ENCODE measurements at places on chromosomes 1 and 21.

GRCh38 chr1:72278461-72278860 lies 3.9 kb downstream of the NEGR1 start:
- DNase-seq = no peak

- DNase-seq = no peak
Observed at GRCh38 chr1:116420417-116421200, 47.6 kb downstream of the ATP1A1 start.

GRCh38 chr1:29290414-29290985 lies 54.2 kb downstream of the PTPRU start:
- DNase-seq = no peak

DNA sequence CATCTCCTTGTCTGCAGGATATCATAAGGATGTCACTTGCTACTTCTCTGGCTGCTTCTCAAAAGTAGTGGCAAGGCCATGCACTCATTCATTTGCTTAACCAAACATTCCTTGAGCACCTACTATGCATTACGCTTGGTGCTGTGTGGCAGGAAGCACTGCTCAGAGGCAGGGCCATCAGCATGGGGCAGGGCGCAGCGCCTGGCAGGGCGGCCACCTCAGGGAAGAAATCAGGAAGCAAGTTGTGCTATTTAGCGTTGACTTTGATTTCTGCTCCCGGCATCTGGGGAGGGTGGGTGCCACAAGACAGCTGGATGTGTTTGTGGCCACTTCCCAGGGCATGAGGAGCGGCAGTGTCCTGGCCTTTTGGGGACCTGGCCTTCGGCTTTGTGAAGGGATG lies 27.9 kb downstream of the PROK1 start:
- no peak for DNase-seq

DNA sequence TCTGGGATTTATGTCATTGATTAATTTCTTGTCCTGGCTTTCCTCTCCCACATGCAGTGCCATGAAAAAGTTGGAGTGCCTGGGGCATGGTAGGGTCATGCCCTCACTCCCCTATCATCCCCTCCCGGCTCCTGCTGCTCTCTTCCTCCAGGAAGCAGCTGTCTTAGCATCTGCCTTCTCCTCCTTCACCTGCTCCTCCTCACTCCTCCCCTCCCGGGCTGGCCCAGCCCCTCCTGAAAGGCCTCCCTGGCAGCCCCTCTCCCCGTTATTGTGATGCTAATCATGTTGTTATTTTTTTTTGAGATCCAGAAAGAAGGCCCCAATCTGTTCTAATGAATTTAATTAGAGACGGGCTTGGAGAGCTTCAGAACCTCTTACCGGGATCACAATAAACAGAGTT lies 36.3 kb upstream of the NFASC start:
- DNase-seq = no peak

DNA sequence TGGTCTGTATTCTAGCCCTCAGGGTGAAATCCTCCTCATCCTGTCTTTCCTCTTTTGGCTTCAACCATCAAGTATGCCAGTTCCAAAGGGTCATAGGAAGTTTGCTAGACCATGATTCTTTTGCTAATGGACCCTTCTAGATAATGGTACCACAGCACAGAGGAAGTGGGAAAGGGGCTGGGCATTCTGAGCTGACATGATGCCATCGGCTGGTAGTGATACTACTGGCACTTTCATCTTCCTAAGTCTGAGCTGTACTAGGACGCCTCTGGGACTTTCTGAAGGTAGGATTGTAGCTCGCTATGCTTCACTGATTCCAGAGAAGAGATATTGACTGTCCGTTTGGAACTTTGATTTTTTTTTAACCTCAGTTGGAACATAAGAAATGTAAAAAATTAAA lies 11.4 kb downstream of the FASLG start:
- no peak for DNase-seq

DNA sequence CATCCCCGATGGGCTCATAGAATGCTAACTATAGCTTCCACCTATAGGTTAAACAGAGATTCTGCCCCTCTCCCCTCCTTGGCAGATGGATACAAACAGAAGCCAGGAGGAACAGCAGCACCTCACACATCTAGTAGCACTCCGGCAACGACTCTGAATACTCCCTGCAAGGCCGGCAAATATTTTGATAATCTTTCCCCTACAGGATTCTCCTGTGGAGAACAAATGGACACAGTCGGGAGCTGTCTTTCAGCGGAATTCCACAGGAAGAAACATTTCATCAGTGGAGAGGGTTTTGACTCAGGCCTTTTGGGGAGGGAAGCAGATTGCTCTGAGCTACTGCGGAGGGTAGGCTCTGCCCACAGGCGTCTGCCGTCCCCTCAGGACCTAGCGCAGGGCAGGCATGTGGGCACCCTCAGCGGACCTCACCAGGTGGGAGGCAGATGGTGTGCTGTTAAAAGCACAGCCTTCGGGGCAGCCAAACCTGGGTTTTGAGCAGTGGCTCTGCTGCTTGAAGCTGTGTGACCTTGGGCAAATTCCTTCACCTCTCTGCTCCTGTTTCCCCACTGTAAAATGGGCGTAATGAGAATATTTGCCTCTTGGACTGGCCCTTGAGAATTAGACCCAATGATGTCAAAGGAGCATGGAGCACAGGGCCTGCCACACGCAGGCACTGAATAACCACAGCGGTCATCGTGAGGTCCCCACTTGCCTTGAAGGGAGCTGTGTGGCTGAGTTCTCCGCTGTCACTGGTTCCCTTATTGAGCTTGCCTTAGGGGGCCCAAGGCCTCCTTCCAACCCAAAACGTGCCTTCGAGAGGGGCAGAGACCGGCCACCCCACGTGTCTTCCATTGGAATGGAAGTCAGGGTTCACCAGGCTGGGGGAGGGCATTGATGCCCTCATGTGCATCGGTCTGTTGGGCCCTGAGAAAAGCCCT lies 19.2 kb upstream of the BCAR3 start:
- DNase-seq = no peak

DNA sequence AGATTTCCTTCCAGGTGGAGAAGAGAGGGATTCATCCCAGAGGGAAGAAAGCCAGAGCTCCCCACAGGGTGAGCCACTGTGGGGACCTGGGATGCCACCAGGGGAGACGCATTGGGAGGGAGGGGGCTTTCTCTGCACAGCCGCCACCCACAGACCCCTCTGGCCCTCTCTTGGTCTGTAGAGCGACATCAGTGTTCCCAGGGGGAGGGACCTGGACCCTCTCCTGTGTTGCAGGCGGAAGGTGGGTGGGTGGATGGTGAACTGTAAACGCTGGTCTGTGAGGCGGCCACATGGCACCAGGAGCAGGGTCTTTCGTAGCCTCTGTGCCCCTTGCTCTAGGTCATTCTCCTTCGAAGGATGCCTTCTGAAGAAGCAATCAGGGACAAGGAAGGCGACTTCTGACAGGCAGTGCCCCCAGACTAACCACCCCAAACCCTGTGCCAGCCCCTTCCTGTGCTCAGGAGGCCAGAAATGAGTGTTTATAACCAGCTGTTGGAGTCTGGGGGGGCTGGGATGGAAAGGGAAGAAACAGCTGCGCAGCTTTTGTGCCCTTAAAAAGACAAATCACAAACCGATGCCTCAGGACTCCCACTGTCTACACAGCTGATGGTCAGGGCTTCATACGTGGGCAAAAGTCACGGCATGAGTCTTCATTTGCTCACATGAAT lies 121.4 kb upstream of the ZBTB40 start:
- no peak for DNase-seq

DNA sequence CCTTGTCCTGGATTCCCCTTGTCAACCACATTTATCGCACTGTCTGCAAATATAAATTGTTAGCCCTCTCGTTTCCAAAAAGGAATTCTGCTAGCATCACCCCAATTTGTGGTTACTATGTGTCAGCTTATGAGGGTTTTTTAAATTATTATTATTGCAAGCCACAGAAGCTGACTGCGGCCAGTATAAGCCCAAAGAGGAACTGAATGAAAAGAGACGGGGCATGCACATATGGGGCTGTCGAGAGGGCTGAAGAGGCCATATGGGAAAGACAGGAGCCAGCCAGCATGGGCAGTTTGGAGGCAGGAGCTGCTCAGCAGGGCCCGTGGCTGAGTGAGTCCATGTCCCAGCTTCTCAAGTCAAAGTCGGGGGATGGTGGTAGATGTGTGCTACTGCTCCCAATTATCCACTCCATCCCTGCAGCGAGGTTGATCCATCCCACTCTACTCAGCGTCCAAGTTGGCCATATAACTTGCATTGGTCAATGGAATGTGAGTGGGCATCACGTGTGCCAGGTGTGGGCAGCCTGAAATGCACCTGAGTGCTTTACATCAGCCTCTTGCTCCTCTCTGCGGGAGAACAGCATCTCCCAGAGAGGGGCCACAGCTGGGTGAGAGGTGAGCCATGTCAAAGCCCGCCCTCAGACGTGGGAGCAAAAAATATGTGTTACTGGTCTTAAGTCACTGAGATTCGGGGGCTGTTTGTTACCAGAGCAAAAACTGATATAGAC lies 37.6 kb upstream of the LDLRAP1 start:
- DNase-seq = no peak

DNA sequence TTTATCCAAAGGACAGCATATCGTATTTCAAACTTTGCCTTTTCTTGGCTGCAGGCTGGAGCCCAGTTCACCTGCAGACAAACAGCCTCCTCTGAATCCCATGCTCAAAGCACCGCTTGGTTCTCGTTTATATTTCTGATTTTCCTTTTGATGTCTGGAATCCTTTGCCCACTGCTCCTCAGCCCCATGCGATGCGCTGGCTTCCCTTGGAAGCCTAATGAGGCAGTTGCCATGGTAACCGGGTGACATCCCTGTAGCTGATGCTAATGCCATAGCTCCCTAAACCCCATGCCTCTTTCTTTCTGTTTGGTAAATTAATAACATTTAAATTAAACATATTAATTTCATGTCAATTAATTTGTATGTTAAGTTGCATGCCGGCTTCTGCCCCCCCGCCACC lies 327.1 kb downstream of the PRDM2 start:
- DNase-seq = no peak

- no peak for DNase-seq
Observed at GRCh38 chr1:74766579-74766978, 33.6 kb downstream of the TYW3 start.

DNA sequence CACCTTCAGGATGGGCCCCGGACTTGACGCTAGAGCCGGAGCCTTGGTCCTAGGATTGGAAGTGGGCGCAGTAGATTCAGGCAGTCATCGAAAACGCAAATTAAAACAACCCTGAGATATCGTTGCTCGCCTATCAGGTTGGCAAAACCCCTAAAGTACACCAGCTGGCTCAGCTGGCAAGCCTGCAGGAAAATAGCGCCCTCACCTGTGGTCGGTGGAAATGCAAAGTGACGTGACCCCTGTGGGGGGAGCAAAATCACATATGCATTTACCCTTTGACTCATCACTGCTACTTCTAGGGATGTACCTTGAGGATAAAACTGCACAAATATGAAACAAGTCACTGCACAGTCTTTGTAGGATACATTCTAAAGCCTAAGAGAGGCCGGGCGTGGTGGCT lies 170.3 kb upstream of the TMEM51 start:
- no peak for DNase-seq

DNA sequence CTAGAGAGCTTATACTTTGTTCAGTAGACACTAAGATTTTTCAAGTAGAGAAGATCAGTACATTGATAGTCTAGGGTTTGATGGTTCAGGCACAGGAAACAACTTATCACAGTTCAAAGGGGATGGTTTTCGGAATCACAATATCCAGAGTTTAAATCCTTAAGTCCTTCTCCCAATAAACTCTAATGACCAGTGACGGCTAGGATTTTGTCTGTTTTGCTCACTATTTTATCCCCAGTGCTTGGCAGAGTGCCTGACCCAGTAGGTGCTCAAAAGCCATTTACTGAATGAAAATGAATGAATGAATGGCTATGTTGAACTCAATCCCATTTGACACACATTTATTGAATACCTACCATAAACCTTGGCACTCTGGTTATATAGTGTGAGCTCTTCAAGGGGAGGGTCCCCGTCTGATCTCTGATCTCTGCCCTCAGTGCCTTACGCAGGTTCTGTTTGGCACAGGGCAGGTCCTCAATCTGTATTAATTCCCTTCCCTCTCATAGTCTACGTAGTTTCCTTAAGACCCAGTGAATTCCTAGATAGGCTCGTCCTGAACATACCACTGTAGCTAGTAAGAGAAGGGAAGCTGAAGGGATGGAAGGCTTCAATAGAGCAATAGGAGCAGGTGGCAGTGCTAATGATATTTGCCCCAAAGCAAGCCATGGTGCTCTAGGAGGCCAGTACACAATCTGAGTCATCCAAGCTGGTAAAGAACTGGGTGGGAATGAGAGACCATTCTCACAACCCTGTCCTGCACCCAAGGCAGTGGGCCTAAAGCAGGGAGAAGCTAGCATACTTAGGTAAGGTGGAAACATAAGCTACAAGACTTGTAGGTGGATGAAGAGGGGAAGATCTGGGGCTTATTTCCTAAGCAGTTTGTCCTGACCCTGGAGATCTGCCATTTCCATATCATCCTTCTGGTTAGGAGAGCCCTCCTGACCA lies 53.4 kb downstream of the DMAP1 start:
- DNase-seq = no peak

- DNase-seq = no peak
Observed at GRCh38 chr1:207952617-207953542, 42.0 kb upstream of the CD34 start.

DNA sequence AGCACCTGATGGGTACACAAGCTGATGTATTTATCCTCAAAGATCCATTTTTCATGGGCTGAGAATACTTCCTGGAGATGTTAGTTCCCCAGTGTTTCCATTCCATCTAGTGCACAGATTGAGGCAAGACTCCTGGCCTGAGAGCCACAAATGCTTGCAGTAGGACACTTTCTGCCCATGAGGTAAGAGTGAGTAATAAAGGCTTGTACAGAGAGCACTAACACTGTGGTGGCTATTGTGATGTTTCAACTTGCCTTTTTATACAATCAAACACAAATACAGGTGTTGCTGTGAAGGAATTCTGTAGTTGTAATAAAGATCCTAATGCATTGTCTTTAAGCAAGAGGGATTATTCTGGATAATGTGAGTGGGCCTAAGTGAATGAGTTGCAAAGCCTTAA lies 186.1 kb upstream of the ADAMTS5 start:
- DNase-seq = no peak

DNA sequence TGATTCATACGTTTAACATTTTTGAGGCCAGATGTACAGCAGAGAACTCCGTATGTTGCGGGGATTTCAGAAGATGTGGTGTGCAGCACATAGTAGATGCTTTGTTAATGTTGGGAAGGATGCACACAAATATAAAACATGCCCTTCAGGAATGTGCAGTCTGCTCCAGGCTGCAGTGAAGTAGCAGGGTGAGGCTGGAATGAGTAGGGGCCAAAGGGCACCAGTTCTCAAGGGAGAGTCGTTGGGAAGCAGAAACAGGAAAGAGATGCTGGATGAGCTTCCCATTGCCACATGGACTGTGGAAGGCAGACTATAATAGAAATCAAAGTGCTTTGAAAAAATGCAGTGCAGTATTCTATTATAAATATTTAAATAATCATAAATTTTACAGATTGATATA lies 126.9 kb downstream of the NOS1AP start:
- DNase-seq = peak; percentile 20

All from nephron progenitor cell (in vitro differentiated cells).